Lung (tissue), 17 donors: ENCODE measurements at places on chromosomes 2 and 18. TPM values are rescaled to one million over a fixed set of nuclear protein-coding genes. Genes with fewer than 3 reads are reported as not detected.

DNA sequence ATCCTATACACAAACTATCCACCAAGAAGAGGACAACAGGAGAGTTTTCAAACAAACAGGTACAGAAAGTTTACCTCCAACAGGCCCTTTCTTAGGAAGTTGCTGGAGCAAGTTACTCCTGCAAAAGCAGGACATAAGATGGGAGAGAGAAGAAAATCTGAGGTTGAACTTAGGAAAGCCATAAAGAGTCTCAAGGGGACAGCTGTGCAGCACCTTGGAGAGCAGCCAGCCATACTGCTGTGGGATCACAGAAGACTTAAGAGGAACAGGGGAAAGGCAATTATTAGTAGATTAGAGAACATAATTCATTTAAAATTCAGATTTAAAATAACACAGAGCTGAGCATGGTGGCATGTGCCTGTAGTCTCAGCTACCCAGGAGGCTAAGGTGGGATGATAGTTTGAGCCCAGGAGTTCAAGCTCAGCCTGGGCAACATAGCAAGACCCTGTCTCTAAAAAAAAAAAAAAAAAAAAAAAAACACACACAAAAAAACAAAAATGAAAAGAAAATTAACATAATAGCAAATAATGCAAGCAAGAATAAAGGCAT is 148.1 kb upstream of the SIX3 start:
- peak; percentile 74 for DNase-seq

DNA sequence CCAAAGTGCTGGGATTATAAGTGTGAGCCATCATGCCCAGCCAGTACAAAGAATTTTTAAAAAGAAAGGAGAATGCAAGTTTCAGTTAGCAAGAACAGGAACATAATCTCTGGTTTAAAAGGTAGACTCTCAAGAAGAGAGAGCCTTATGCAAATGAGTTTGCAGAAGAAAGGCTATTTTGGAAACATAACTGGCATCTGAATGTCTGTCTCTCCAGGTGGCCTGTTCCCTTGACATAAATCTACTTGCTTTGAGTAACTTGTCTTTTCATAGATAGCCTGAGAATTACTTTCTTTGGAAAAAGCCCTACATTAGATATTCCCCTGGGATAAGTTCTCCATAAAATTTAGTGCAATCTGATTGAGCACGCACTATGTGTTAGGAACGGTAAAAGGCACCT is 109.6 kb downstream of the ICOS start:
- no peak for DNase-seq

DNA sequence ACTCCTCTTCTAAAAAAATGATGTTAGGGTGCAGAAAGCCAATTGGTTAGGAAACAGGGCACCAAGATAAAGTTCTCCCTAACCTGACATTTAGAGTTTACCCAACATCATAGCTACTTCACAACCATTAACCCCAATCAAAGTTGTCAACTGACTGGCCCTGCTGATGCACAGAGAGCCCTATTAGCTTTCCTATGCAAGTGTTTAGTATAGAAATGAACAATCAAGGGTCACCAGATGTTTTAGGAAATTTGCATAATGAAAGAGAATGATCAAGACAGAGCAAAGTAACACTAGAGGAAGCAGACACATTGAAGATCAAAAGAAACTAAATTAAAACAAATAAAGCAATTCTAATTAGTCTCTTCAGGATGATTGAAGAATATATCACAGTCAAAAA is 64.2 kb upstream of the DCC start:
- no peak for DNase-seq

- DNase-seq: no peak
Observed at GRCh38 chr2:74391209-74391579, 11.1 kb upstream of the DCTN1 start.

DNA sequence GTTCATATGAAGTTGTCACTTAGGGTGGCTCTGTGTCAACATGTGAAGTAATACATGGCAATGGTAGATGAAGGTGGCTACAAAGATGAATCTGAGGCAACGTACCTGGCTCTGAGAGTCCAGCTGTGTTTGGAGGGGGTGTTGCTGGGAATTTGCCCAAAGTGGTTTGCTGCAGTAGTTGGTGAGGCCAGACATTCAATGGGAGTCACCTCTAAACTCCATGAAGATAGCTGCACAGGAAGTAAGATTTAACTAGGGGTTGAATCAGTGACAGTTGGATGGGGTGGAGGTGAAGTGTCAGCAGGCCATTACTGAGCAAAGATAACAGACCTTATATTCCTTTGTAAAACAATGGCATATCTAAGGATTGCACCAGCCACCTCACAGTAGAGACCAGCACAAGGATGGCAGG is 71.8 kb downstream of the NUP35 start:
- DNase-seq: no peak

- no peak for DNase-seq
Observed at GRCh38 chr2:77155511-77155910, 366.7 kb downstream of the LRRTM4 start.

DNA sequence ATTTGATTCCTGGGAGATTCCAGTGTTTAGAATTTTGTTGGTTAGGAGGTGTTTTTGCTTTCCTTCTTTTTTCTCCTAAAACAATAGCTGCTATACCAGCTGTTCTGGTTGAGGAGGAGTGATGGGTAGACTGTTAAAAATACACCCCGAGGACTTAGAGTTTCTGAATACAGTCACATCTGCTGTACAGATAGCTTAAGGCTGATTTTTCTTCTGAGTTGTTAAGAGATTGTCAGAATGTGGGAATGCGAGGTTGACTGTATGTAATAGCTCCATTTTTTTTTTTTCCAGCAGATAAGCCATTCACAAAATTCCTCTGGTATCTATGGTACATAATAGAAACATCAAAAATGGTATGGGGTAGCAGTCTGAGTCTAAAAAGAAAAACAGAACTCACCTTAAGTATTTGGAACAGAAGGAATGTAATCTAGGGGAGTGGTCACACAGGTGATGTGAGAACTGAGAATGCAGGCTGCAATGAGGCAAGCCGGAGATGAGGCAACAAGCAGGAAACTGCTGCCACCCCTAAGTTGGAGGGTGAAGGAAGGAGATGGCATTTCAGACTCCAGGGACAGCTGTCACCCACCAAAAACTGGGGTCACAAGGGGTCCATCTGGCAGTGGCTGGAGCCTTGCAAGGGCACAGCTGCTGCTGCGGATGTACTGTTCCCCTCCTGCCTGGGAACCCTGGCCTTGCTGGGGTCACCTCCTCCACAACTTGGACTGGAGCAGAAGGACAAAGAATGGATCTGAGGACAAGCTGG is 2.4 kb downstream of the DGKD start:
- DNase-seq: no peak

DNA sequence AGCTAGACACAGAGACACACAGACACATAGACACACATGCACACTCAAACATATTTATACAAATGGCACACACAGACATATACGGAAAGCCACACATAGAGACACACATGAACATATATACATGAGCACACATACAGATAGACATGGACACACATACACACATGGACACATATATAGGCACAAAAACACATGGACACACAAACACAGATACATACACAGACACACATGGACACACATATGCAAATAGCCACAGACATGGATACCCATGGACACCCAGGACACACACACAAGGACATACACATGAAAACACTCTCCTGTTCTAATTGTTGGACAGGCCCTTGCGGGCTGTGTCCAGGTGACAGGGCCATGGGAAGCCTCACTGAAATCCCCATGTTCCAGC is 160.1 kb downstream of the IRS1 start:
- no peak for DNase-seq

DNA sequence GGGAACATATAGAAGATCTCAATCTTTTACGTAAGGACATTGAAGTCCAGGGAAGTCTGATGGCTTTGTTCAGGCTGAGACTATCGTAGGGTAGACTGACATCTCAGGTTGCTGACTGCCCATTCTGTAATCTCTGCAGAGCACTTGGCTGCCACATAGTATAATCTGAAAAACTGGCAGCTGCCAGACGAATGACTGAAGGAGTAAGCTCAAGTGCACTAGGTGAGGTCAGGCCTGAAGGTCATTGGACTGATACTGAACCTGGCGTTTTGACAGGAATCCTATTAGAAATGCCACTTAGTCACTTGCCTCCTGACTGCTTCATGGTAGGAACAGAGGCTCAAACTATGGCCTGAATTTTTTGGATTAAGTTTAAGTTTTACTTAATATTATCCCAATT is 23.5 kb downstream of the GPD2 start:
- DNase-seq: no peak

DNA sequence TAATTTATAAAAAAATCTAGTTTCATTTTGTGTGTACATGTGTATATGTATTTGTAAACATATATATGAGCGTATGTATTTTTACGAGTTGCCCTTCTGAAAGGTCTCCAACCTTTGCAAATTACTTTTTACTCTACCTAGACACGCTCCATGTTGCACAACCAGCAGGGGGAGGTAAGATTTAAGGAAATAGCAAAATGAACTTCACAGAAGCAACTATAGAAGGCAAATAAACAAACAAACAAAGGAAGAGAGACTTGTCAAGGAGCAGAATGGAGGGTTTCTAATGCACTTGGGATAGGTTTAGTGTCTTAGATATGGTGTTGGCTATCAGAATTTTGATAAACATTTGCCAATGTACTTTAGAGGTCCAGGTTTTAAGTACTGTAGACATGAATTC is 820.5 kb upstream of the POU3F3 start:
- peak; percentile 20 for DNase-seq

GRCh38 chr2:33602201-33602830 is 3.2 kb upstream of the FAM98A start:
- DNase-seq: no peak

DNA sequence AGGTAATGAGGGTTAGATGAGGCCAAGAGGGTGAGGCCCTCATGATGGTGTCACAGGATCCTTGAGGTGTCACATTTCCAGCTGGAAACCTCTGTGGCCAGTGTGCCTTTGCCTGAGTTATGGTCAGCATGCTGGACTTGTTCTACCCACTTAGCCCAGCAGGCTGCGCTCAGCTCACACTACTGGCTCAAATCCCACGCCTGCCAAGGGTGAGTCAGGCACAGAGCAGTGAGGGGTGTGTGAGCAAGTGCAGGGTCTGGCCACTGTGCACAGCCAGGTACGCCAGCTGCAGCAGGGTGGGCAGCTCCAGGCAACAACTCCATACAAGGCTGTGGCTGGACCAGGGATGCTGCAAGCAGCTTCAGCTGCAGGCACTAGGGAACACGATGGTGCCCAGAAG is 616.6 kb upstream of the FSHR start:
- DNase-seq: peak; percentile 36

GRCh38 chr2:67716895-67717396 is 319.8 kb downstream of the ETAA1 start:
- no peak for DNase-seq

- DNase-seq: no peak
Observed at GRCh38 chr2:135903650-135904049, 27.4 kb upstream of the MCM6 start.

DNA sequence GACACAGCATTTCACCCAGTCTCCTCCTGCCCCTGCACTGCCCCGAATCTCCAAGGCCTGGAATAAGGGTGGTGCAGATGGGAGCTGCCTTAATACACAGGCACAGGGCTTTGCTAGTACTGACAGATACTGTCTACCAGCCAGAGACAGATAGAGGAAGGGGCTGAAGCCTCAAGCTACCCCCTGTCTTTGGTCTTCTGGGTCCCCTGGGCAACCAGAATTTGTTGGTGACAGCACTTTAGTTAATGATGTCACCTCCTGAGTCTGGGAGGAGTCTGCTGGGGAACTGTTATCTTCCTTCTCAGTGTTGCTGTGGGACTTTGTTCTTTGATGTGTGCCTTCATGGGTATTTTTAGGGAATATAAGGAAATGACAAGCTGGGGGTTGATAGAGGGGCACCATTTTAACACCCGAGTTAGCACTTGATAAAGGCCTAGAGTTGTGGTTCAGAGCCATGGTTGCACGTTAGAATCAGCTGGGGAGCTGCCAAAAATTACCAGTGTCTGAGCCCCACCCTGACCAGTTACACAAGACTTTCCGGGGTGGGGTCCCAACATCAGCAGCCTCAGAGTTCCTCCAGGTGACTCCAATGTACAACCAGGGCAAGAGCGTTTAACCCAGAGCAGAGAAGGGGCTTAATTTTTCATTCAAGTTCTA is 136.8 kb downstream of the SMAD7 start:
- DNase-seq: peak; percentile 9

GRCh38 chr18:50203801-50204604 is 9.1 kb upstream of the MYO5B start:
- DNase-seq: peak; percentile 65

DNA sequence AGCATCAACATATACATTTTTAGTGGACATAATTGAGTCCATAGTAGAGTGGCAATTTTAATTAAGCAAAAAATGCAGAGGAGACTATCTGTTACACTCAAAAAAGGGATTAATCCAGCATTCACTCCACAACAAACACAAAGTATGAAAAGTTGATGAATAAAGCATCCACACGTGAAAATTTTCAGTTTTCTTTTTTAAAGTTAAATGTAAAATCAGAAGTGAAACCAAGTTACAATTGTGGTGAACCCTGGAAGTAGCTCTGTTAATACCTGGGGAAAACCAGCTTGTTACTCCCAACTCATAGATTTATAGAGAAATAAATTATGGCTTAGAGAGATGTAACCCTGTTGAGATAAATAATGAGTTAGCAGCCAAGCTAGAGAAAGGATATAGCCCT is 807.8 kb downstream of the TRIB2 start:
- DNase-seq: no peak

DNA sequence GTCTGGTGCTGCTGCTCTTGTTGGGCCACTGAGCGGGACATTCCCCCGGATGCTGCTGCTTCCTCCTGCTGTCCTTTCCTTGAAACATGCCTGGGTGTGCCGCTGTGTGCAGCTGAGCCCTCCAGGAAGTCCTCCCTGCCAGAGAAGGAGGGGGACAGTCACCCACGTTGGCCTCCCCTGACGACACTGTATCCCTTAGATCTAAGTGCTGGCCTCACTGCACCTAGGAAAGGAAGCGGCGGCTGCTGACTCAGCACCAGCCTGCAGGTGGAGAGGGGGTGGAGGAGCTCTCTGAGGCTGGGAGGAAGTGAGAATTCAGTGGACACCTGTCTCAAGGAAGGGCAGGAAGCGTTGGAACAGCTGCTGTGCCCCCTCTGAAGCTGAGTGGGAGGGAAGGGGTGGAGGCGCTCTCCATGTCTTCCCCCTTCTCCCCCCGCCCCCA is 239.8 kb downstream of the HAUS1 start:
- no peak for DNase-seq

DNA sequence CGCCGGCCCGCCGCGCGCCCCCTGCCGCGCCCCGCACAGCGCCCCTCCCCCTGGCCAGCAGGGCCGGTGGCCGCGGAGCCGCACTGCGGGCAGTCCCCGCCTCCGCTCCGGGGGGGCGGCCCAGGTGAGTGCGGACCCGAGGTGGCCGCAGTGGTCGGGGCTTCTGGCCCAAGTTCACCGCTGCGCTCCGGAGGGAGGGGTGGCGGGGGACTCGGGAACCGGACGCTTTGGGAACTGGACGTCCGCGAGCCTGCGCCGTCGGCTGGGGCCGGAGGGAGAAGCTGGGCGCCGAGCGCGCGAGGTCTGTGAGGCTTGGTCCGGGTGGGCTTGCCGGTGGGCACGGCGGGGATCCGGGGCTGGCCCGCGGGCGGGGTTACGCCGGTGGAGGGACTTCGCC is 591 bp upstream of the LDLRAD4 start:
- DNase-seq: peak; percentile 57

- DNase-seq: no peak
Observed at GRCh38 chr18:57812126-57812477, 9.0 kb upstream of the ATP8B1 start.

The HOXD1 gene
- total RNA-seq: 0.40 TPM

The CHRNG gene
- total RNA-seq: not detected

The CASP8 gene
- total RNA-seq: 23.4 TPM

The GCG gene
- total RNA-seq: not detected

The RFX8 gene
- 0.88 TPM for total RNA-seq

The STAT4 gene
- total RNA-seq: 11.5 TPM

The CLK1 gene
- 82.9 TPM for total RNA-seq

The KIF5C gene
- 1.4 TPM for total RNA-seq

The ANKRD30BL gene
- total RNA-seq: not detected

The G6PC2 gene
- total RNA-seq: 0.37 TPM
